ENCODE measurements at places on chromosomes 6 and 20.
A peak's percentile ranks its signal among the peaks of the same experiment; 100 is the strongest.

DNA sequence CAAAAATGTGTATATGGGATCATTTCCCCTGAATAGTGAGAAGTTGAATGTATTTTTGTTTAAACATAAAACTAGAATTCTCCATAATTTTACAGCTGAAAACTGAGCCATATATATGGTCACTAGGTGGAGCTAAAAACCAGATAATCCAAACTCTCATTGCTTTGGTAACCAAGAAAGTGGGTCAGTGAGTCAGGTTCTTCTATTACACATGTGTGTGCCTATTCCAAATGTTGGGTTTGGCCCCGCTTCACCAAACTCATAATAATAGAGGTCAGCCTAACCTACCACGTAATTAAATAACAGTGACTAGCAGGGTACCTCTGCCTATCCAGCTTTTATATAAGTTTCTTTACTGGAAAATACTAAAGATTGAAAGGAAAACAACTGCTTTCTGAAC lies 19.3 kb upstream of the RNGTT start:
- peak; percentile 66 for ATAC-seq

GRCh38 chr20:2873010-2873746 lies at the start of gene PTPRA:
TSS of gene PTPRA (plus strand) at chr20:2873481. CDS start at chr20:2964278, 90,797 bp downstream.
- ATAC-seq, result peak; percentile 77

- ATAC-seq, result no peak
Measured at GRCh38 chr6:1110164-1110563, 201.7 kb upstream of the FOXQ1 start.

DNA sequence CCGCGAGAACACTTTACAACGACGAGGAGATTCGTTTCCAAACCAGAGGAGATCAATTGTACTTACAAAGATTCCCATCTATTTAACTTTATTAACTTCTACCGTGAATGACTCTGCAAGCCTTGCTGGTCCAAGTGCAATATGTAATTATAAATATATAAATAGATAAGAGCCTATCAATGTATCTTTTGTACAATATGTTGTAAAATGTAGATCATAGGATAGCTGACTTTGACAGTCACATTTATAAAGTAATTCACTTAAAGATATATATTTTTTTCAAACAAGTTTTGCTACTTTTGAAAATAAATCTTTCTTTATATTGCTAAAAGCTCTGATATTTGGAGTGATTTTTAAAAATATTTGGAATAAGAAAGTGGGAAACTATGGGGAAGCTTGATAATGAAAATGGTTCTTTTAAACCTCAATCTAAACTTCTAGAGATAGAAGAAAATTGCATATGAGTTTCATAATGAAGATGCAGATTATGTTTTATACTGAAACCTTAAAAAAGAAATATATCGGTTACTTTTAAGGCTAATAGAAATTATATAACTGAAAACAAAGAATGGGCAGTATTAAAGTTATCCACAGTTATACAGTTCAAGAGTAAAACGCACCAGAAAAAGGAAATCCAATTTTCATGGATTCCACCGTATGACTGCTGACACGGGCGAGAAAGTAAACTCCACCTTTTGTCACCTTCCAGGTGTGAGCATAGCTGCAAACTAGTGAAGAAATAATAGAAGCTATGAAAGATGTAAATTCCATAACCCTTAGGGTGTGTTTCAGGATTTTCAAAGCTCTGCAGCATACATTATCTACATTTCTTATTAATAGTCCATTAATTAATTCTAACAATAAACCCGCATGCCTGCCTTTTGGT lies 3.3 kb downstream of the TCF21 start:
- no peak for ATAC-seq

DNA sequence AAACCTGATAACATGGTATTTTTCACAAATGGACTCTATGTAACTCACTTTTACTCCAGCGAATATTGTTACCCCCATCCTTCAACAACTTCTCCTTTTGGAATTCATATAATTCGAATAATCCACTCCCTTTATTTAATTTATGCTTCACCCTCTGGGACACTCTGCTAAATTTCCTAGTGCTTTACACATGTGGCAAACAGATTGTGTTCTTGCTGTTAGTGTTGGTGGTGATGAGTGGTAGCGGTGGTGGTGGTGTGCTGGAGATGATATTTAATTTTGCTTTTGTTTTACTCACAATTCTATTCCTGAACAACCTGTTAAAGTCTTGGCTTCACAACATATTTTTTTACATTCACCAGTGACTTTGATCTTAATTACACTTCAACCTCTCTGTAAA lies 32.8 kb downstream of the HTR1B start:
- ATAC-seq, result peak; percentile 89

DNA sequence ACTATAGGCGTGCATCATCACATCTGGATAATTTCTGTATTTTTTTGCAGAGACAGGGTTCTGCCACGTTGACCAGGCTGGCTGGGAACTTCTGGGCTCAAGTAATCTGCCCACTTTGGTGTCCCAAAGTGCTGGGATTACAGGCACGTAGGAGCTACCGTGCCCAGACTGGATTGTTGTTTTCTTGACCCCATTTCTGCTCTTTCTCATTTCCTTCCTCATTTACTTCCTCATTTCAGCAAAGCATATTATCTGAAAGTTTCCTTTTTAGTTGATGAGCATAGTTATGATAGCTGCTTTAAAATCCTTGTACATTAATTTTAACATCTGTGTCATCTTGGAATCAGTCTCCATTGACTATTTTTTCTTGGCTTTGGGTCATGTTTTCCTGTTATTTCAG lies 301.0 kb upstream of the RUNX2 start:
- ATAC-seq, result no peak

DNA sequence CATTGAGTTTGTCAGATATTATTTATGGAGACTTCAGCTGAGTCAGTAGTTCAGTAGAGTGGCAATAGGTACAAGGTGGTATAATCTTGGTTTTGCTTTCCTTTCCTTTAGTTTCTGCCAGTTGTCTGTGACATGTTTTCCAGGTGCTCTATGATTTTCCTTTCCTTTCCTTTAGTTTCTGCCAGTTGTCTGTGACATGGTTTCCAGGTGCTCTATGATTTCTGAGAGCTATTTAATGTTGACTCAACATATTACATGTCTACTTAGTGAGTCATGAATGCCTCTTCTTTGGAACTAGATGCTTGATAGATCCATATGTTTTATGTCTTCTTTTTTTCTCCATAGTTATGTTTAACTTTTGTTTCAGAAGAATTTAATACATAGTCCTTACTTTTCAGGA lies 186.4 kb upstream of the DEFB112 start:
- ATAC-seq, result no peak

- ATAC-seq, result peak; percentile 30
Measured at GRCh38 chr6:127484212-127484863, 25.1 kb upstream of the KIAA0408 start.

- ATAC-seq, result peak; percentile 67
Measured at GRCh38 chr20:51639206-51639832, 96.8 kb upstream of the NFATC2 start.

GRCh38 chr20:40606237-40606636 lies 82.8 kb downstream of the MAFB start:
- no peak for ATAC-seq

DNA sequence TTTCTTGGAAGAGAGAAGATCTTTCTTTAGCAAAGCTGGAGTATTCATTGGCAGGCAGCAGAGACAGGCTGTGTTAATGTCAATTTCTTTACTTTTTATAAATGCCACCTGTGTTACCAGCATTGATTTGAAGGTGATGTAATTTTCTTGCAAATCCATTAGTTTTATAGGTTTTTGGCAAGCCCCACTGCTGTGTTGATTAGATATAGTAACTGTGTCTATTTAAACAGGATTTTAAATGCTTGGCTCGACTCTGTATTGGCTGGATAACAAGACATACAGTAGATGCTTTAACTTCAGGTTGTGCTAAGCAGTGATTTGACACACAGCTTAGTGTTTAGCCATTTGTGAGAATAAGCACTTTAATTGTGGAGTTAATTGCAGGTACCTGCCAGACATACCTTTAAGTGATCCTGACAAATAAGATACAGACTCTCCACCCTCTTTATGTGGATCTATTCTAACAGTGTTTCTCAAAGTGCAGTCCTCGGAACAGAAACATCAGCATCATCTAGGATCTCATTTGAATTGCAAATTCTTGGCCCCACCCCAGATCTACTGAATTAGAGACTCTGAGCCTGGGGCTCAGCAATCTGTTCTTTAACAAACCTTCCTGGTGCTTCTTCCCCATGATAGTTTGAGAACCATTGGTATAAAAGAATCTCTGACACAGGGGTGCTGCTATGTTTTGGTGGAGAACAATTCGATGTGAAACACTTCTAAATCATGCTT lies 397.5 kb downstream of the HDGFL1 start:
- no peak for ATAC-seq

GRCh38 chr6:15490242-15491100 lies 172.4 kb downstream of the DTNBP1 start:
- ATAC-seq, result no peak

All from motor neuron (in vitro differentiated cells).